ENCODE measurements at places on chromosomes 6 and 20.

- peak; percentile 79 for DNase-seq
Measured at GRCh38 chr6:33768644-33769120, 20.2 kb downstream of the LEMD2 start.

DNA sequence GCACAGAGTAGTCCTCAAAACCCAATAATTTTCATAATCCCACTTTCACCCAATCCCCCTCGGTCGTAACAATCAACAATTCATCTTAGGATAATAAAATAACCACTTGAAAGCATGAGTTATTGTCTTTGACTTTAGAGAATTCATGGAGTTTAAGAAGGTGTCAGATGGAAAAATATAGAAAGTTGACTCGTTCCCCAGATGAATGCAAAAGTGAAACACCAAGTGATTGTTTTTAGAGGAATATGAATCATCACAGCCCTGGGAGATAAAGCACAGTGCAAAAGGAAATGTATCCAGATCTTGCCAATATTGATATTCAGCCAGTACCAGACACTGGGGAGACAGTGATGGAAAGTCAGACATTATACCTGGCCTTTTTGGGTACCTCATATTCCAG lies 860.5 kb downstream of the DHX35 start:
- DNase-seq: no peak

DNA sequence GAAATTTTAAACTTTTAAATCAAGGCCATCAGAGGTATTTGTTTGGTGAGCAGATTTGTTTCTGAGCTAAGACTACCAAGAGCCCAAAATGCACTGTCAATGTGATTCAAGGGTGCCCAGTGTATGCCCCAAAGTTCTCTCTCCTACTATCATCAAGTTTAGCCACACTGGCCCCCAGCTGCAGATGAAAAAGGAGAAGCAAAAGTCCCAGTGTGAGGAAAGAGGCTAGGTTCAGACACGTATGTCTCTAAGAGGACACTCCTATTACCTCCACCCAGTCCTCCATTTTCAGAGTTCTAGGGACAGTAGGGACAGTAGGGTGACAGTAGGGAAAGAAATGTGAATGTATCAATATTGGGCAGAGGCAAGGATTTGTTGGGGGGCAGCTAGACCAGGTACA lies 230.8 kb downstream of the CD83 start:
- DNase-seq: no peak

- DNase-seq: no peak
Measured at GRCh38 chr20:61443443-61444126, 191.5 kb downstream of the CDH4 start.

- DNase-seq: no peak
Measured at GRCh38 chr6:136566007-136566487, 15.8 kb upstream of the MAP7 start.

All from stimulated activated CD4-positive, alpha-beta T cell treated with anti-CD3 and anti-CD28 coated beads, Interleukin-2, amount 100 ng/mL, for 48 hours (primary cell).